ENCODE measurements at places on chromosomes 5 and 9.

- DNase-seq = no peak
Observed at GRCh38 chr9:136295542-136296433, 8.1 kb downstream of the CCDC187 start.

- DNase-seq = no peak
Observed at GRCh38 chr5:139877129-139877597, 81.6 kb downstream of the PSD2 start.

- DNase-seq = no peak
Observed at GRCh38 chr5:173451651-173452050, 123.4 kb upstream of the STC2 start.

GRCh38 chr5:72364171-72364570 is 44.0 kb downstream of the PTCD2 start:
- DNase-seq = no peak

DNA sequence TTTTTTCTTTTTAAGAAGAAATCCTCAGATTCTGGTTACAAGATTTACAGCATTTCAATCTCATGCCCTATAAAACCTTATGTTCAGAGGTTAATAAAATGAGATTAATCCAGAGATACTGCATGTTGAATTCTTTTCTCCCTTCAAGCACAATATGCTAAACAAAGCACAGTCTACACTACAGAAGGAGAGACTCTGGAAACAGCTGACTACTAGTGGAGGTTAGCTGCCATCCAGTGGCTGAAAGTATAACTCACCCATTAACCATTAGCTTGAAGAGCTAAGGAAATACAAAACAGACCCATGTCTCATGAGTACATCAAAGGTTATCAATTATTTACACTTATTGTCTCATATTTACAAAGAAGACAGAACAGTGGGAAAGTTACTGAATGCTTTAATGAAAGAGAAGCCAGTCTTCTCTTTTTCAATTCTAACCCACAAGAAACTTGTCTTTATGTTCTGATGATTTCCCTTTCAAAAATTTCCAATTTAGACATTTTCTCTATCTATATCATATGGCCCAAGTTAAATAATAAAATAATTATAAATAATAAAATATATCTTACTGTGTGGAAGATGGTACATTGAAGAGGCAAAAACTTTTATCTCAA is 12.7 kb upstream of the DNAH5 start:
- no peak for DNase-seq

GRCh38 chr5:140230373-140230772 is 55.4 kb downstream of the CYSTM1 start:
- no peak for DNase-seq

DNA sequence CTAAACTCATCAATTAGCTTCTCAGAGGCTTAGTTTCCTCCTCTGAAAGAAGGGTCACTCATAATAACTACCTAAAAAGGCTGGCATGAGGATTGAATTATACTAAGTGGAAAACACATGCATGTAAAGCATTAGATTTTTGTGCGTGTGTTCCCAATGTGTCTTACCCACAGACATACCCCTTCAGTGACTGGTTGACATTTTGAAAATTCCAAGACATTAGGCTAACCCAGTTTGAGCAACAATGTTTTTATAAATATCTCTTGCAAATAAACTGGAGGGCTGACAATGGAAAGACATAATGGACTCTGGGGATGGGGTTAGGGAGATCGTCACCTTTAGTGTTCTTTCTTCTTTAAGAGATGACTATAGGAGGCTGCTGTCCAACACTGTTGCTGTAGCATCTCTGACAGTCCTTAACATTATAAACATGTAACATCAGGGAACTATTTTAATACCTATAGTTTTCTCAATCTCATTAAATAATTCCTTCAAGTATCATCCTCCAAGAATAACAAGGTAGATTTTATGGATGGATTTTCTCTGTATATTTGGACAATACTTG is 24.3 kb downstream of the HMHB1 start:
- DNase-seq = no peak

Measured in bone marrow (tissue), 2 donors.